ENCODE measurements at places on chromosomes 16 and 17.

GRCh38 chr17:66190738-66191592 lies 968 bp downstream of the CEP112 start:
- no peak for DNase-seq

GRCh38 chr17:13759518-13760335 lies 158.0 kb upstream of the HS3ST3A1 start:
- no peak for DNase-seq

DNA sequence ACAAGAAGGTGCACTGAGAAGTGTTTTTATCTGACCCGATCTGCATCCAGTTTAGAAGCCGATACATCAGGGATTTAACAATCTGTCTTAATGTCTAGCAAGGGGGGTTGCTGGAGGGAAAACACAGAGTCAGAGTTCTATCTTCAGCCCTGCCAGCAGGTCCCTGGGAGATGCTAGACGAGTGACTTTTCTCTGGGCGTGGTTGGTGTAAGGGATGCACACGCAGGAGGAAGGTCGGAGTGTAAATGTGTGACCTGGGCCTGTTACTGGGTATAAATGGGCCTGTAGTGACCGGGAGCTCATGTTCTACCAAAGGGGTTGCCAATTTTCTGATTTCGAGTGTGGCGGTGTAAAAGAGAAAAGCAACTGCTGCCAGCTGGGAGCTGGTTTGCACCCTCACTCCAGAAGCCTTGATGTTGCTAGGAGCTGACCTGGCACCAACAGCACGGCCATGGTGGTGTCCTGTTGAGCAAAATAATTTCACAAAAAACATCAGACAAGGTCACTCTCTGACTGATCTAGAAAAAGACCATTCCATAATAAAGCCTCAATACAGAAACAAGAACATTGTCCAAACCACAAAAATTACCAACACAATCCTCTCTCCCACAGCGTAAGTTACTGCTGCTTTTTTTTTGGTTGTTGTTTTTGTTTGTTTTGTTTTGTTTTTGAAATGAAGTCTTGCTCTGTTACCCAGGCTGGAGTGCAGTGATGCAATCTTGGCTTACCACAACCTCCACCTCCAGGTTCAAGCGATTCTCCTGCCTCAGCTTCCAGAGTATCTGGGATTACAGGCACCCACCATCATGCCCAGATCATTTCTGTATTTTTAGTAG lies 1.3 kb upstream of the KCTD13 start:
- no peak for DNase-seq

- no peak for DNase-seq
Measured at GRCh38 chr17:5248821-5249479, 14.3 kb upstream of the SCIMP start.

DNA sequence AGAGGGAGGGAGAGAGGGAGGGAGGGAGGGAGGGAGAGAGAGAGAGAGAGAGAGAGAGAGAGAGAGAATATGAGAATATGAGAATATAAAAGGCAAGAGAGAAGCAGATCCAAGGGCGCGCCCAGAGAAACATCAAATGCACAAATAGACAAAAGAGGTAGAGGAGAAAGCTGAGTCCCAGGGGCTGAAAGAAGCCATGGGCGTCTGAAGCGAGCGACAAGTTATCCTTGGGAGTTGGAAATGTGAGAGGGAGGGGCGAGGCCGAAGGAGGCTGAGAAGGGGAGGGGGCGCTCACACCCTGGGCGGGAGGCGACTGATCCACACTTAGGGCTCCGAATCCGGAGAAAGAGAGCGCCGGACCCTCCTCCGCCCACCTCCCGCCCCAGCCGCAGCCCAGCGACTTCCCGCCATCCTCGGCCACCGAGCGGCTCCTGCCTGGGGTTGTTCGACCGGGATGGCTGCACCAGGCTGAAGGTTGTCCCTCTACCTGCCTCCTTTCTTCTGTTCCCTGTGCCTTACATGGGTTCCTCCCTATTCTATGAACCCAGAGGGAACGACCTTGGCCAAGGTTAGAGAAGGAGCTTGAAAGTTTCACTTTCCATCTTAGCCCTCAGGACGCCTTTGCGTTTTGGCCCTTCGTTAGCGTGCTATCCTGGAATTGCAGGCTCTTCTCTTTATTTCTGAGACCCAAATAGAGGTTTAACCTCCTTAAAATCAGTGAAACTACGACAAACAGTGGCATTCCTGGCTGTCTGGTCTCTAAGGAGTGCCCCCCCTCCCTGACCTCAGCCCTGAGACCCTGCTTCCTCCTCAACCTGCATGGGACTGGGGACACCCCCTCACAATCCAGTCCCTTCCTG lies 21.2 kb upstream of the HOXB9 start:
- no peak for DNase-seq

GRCh38 chr16:29111421-29111820 lies 126.6 kb downstream of the LAT start:
- DNase-seq, result no peak

GRCh38 chr17:61235827-61236197 lies 163.8 kb upstream of the TBX2 start:
- no peak for DNase-seq

DNA sequence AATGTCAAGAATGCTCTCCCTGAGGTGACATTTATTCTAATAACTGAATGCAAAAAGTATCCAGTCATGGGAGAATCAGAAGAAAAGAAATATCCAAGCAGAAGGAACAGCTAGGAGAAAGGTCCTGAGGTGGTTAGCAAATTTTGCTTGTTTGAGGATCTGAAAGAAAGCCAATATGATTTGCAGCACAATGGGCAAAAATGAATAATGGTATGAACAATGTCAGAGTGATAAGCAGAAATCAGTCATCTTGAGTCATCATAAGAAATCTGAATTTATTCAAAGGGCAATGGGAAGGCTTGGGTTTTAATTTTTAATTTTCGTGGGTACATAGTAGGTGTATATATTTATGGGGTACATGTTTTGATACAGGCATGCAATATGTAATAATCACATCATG lies 68.5 kb downstream of the BRIP1 start:
- DNase-seq, result no peak

GRCh38 chr16:83830769-83831455 lies 23.1 kb downstream of the HSBP1 start:
- DNase-seq, result no peak

DNA sequence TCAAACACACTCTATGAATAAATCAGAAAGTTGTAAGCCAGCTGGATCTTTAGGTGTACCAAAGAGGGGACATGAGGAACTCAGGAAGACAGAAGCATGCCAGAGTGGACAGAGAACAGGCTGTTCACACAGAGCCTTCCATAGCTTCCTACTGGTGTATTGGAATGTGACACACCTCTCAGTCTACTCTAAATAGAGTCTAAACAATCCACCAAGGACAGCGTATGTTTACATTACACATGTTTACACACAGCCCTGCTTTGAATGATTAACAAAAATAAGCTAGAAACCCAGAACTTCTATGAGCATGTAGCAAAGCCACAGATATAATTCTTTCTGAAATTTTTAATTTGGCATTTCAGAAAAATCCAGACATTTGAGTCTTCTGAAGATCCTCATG lies 1279.0 kb upstream of the CDH8 start:
- no peak for DNase-seq

DNA sequence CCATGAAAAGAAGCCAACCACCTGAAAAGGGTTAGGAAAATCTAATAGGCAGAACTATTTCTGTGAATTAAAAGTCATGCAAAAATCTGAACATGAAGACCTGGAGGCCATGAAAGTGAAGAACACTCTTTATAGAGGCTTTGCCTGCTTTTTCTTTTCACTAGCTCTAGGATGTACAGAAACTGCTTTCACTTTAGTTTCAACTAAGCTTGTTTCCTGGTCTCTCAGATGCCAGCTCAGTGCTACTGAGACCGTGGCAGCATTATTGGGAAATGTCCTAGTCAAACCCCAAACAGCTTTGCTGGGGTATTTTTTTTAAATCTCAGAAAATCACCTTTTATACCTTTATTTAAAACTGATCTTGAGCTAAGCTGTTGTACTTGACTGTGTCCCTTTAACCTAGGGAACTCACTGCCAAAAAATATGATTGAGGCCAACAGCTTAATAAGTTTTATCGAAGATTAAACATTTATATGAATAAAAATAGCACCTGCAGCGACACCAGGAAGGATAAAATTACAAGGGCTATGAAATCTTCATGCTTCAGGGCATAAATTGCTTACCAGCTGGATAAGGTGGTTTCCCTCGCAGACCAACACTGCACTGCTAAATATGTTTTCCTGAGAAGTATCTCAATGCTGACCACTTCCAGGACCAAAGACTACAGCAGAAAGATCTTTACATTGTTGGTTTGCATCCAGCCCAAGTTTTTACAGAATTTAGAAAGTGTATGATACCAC lies 621.8 kb upstream of the ZFHX3 start:
- no peak for DNase-seq

GRCh38 chr16:49355933-49356665 lies 17.5 kb upstream of the C16orf78 start:
- DNase-seq, result no peak

- DNase-seq, result no peak
Measured at GRCh38 chr17:58706351-58707140, 14.1 kb downstream of the RAD51C start.

- no peak for DNase-seq
Measured at GRCh38 chr17:17019891-17020456, 22.3 kb upstream of the MPRIP start.

- DNase-seq, result no peak
Measured at GRCh38 chr17:30920683-30921543, 832 bp upstream of the ADAP2 start.

- no peak for DNase-seq
Measured at GRCh38 chr16:11781773-11782172, 15.3 kb downstream of the ZC3H7A start.

DNA sequence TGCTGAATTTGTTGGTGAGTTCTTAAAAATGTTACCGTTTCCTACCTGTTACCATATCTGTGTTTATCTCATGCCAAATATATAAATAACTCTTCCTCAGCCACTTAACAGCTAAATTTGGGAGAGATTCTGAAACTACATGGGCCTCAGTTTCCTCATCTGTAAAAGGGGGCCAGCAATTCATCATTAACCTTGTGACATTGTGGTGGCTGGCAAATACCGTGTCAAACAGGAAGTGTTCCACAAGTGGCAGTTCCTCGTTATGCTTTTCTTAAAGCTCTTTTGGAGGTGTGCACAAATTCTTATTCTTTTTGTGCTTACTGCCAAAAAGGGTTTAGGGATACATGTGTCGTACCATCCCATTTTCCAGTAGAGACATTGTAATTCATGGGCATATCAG lies 220.4 kb upstream of the CACNG5 start:
- DNase-seq, result no peak

- no peak for DNase-seq
Measured at GRCh38 chr17:65900216-65900615, 291.7 kb downstream of the CEP112 start.

DNA sequence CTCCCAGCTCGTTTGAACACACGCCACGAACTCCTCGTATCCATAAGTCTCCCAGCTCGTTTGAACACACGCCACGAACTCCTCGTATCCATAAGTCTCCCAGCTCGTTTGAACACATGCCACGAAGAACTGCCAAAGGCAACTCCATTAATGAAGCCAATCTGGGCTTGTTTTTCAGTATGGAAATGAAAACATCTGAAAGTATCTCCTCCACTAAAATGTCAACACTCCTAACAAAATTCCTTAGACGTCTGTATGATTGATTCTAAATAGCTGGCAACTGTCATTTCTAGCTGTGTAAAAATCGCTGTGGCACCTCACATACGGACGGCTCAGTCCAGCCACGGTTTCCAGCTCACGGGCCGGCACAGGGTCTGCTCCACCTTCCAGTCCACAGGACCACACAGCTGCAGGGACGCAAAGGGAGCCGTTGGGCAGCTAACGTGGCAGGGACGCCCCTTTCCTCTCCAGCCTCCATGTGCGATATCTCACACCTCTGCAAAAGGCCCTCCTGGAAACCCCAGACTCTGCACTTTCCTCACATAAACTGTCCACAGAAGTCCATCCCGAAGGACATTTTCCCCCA lies 67.1 kb upstream of the METRNL start:
- DNase-seq, result no peak

- DNase-seq, result no peak
Measured at GRCh38 chr16:4699046-4699556, 5.7 kb downstream of the NUDT16L1 start.

GRCh38 chr17:5793899-5794298 lies 209.6 kb upstream of the NLRP1 start:
- DNase-seq, result no peak

DNA sequence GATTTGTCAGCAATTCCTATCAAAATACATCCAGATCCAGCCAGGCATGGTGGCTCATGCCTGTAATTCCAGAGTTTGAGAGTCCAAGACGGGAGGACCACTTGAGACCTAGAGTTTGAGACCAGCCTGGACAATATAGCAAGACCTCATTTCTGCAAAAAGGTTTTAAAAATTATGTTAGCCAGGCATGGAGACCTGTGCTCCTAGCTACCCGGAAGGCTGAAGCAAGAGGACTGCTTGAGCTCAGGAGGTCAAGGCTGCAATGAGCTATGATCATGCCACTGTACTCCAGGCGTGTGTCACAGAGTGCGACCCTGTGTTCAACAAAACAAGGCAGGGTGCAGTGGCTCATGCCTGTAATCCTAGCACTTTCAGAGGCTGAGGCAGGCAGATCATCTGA lies 215.2 kb downstream of the CPPED1 start:
- no peak for DNase-seq

- DNase-seq, result no peak
Measured at GRCh38 chr16:1556254-1556653, 22.8 kb downstream of the TMEM204 start.

GRCh38 chr16:84103678-84104077 lies 13.1 kb downstream of the MBTPS1 start:
- DNase-seq, result no peak

- DNase-seq, result no peak
Measured at GRCh38 chr17:27346228-27346899, 52.5 kb downstream of the WSB1 start.

GRCh38 chr17:17844500-17844899 lies 7.7 kb upstream of the SREBF1 start:
- no peak for DNase-seq

GRCh38 chr17:17841601-17842025 lies 4.8 kb upstream of the SREBF1 start:
- no peak for DNase-seq

- no peak for DNase-seq
Measured at GRCh38 chr16:1334739-1335138, 1.3 kb downstream of the BAIAP3 start.

DNA sequence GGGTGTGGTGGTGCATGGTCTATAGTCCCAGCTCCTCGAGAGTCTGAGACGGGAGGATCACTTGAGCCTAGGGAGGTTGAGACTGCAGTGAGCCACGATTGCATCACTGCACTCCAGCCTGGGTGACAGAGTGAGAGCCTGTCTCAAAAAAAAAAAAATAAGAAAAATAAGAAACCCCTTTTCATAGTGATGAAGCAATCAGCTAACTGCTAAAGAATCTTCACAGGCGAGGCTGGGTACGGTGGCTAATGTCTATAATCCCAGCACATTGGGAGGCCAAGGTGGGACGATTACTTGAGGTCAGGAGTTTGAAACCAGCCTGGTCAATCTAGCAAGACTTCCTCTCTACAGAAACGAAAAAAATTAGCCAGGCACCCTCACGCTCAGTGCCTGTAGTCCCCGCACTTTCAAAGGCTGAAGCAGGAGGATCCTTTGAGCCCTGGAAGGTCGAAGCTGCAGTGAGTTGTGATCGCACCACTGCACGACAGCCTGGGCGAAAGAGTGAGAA lies 760 bp downstream of the SLFN12L start:
- no peak for DNase-seq

All from NCI-H2107 (cell line).